NCI-H2227 treated with DMSO at 0.1 percent for 48 hours (cell line): ENCODE measurements at places on chromosomes 6 and 20.

- no peak for DNase-seq
These were observed 61.6 kb downstream of the PHACTR3 start for GRCh38 chr20:59665656-59666555.

DNA sequence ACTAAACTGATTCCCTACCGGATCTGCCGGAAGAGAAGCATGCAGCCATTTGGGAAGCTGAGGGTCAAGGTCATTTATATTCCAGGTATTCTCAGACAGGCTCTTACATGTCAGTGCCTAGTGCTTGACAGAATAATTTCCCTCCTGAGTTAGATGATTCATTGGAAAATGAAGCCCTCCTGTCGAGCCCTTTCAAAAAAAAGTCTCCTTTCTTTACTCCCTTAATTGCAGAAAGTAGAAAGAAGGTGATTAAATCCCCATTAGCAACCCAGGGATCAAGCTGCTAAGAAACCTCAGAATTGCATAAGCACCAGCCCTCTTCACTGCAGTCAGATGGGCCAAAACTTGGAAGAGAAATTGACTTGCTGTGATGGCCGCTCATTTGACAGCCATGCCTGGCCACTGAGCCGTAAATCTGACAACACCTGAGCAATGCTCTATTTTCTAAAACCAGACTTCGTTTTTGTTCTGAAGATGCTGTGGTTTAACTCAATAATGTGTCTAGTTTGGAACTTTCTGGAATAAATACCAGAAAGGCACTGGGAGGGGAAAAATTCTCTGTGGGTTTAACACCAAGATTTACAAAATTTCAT lies 61.0 kb upstream of the ARMH2 start:
- peak; percentile 94 for DNase-seq

- DNase-seq, result no peak
These were observed 82.1 kb downstream of the UNC5CL start for GRCh38 chr6:40956936-40957335.

DNA sequence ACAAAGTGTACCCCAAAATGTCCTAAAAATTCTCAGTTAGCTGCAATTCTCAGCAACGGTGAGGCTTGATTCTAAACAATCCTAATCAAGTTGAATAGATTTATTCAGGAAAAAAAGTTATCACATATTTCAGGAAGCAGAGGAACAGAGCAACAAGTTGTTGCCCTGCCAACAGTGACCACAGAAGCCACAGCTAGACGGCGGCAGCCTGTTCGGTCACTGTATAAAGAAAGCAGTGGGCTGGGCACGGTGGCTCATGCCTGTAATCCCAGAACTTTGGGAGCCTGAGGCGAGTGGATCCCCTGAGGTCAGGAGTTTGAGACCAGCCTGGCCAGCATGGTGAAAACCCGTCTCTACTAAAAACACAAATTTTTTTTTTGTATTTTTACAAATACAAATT lies 171.2 kb upstream of the BMP5 start:
- no peak for DNase-seq

- DNase-seq, result no peak
These were observed 122.5 kb upstream of the BMP2 start for GRCh38 chr20:6644813-6645628.

GRCh38 chr6:112360498-112360897 lies 13.4 kb downstream of the RFPL4B start:
- DNase-seq, result no peak

- no peak for DNase-seq
These were observed 265.6 kb downstream of the CDC5L start for GRCh38 chr6:44653091-44653490.

- DNase-seq, result no peak
These were observed 617.0 kb upstream of the ARID1B start for GRCh38 chr6:156160007-156160794.

- DNase-seq, result no peak
These were observed 39.1 kb downstream of the FAM209B start for GRCh38 chr20:56572172-56572571.

- DNase-seq, result no peak
These were observed 71.3 kb upstream of the MYL9 start for GRCh38 chr20:36469973-36470372.

DNA sequence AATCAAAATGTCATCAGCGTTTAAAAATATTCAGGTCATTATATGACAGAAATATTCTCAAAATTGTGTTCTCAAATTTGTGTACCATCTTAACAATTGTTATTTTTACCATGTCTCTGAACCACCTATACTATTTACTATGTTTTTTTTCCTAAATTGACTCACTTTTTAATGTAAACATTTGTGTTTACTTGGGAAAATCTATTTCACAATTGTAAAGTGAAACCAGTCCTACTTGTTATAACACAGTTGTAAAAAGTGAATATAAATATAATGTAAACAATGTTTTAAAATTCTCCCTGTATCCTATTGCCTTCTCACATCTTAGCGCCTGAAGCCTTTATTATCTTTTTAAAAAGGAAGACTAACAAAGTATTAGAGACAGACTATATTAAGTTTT lies 83.5 kb downstream of the ADGRG6 start:
- no peak for DNase-seq

- DNase-seq, result no peak
These were observed 31.0 kb downstream of the SIRPB1 start for GRCh38 chr20:1588533-1589460.

GRCh38 chr6:134997133-134997995 lies 47.5 kb upstream of the ALDH8A1 start:
- no peak for DNase-seq

DNA sequence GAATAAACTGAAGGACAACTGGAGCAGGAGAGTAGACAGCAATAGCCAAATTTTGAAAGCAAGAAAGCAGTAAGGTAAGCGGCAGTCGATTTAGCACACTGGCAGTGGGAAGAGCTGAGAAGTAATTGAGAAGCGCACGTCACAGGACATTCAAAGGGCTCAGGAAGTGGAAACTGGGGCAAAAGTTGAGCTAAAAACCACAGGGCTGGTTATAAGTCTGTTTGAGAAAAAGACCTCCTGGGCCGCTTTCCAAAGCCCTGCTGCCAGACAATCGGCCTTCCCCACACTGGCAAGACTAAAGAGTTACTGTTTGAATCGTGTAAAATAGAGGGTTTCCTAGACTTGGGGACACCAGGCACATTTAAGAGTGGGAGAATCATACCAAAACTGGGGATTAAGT lies 161.4 kb downstream of the DNAH8 start:
- DNase-seq, result no peak

- DNase-seq, result no peak
These were observed 160.6 kb downstream of the JARID2 start for GRCh38 chr6:15406452-15406851.

DNA sequence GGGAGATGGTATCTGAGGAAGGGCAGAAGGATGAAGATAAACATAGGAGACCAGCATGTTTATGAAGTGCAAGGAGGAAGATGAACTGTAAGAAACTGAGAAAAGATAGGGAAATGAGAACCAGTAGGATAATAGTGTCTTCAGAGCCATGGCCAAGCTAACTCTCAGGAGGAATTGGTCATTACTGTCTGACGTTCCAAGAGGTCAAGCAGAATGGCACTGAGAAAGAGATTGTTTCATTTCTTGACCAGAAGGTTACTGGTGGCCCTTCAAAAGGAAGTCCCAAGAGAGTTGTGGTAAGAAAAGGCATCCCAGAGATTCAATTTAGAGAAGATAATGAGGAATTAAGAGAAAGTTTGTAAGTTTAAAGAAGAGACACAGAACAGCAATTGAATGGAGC lies 47.5 kb downstream of the EYA4 start:
- DNase-seq, result no peak

DNA sequence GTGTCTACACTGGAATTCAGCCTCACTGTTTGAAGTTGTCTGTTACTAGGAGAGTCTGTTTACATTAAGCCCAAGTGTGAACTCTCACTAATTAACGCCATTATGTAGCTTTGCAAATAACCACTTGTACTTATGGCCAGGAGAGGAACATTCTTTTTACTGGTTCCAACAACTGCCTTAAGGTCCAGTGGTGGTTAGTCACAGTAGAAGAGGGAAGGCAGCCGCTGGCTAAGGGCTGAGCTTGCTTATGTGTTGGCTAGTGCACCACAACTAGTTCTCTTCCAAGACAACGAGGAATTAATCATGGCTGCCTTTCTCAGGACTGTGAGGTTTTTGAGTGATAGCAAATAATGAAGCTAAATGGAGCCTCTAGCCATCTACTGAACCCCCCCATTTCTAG lies 14.9 kb upstream of the SLC22A23 start:
- no peak for DNase-seq

DNA sequence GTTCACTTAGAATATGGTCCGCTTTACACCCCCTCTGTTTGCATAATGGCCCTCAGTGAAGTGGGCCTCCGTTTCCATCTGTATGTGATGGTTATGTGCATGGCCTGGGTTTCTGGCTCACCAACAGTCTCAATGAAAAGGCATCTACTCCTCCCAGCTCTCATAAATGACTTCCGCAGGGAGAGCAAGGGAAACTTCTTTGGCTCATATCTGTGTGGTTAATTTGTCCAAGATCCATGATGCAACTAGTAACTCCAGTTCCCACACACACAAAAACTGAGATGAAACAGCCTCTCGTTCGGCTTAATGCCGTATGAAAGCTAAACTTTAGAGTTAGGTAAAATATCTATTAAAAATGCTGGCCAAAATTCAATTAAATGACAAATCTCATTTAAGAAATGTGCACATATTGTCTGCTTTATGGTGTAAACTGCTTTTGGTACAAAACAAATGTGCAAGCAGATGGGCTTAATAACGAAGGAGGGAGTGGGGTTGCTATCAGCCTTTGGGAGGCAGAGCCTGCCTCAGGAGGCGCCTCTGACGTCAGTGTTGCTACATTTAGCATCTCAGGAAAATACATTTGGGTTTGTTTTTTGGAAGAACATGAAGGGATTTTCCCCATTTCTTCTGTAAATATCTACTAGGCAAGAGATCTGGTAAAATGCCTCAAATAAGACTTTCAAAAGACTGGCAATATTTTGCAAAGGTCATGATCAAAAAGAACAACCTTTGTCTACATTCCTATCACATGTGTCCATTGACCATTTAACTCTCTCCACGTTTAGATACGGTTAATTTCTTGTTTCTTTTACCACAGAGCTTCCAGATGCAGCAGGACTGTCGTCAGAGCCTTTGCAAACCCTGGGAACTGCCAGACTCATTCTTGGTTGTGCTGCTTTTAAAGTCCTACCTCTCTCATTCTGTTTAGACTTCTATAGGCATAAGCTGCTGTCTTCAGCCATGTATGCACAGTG lies 96.8 kb downstream of the ARMC2 start:
- DNase-seq, result no peak

DNA sequence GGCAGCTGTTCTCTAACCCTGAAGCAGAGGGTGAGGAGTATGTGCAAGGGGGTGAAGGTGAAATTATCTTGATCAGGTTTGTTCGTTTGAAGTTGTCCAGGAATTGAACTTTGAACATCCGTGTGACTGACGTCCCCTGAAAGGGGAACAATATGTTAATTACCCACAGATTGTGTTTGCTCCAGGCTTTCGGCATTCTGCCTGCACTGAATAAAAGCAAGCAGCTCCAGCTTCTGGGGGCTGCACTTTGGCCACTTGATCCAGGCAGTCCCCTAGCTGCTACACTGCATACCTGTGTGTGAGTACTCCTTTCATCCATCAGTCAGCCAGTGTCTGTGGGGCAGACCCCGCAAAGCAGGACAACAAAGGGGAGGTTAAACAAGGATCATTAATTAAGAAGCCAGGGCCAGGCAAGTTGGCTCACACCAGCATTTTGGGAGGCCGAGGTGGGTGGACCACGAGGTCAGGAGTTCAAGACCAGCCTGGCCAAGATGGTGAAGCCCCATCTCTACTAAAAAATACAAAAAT lies 104.8 kb upstream of the BTN3A2 start:
- DNase-seq, result no peak

DNA sequence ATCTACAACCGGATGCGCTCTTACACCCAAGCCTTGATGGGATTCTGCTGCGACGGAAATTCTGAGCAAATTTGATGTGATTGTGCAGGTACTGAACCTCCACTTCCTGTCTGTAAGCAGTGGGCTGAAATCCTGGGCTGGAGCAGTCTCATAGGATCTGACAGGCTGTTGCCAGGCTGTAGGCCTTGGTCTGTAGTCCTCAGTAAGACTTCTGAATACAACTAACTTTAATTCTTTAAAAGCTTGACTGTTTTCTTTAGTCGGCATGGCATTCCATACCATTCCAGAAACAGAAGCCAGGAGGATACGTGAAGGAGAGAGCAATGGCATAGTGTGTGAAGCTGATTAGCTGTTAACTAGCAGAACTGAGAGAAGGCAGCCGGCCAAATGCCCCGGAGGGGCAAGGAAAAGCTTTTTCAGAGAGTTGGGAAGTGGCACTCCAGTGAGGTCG lies 68.3 kb downstream of the ADTRP start:
- DNase-seq, result peak; percentile 59

DNA sequence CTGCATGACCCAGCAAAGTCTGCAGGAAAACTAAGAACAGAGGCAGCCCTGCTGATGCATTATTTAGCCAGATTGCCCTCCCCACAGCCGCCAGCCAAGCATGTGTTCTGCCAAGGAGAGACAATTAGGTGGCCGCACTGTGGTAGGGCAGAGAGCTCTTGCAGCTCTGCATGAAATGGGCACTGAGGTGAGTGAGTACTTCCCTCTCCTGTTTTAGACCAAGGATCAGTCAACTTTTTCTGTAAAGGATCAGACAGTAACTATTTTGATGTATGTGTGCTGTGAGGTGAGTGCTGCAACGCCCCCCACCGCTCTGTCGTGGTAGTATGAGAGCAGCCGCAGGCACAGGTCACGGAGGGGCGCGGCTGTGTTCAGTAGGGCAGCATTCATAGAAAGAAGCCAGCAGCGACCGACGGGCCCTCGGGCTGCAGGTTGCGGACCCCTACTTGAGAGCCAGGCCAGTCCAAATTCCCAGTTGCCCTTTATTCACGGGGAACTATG lies 23.8 kb upstream of the FAM50B start:
- DNase-seq, result no peak
